ENCODE measurements at places on chromosomes 2 and 18.
A peak's percentile ranks its signal among the peaks of the same experiment; 100 is the strongest.

- DNase-seq: no peak
These were observed 59.7 kb downstream of the MYO3B start for GRCh38 chr2:170237572-170238120.

GRCh38 chr2:110679337-110679707, 1.5 kb upstream of the BUB1 start:
- DNase-seq: no peak

- no peak for DNase-seq
These were observed 266.4 kb downstream of the ANAPC1 start for GRCh38 chr2:111617299-111618225.

DNA sequence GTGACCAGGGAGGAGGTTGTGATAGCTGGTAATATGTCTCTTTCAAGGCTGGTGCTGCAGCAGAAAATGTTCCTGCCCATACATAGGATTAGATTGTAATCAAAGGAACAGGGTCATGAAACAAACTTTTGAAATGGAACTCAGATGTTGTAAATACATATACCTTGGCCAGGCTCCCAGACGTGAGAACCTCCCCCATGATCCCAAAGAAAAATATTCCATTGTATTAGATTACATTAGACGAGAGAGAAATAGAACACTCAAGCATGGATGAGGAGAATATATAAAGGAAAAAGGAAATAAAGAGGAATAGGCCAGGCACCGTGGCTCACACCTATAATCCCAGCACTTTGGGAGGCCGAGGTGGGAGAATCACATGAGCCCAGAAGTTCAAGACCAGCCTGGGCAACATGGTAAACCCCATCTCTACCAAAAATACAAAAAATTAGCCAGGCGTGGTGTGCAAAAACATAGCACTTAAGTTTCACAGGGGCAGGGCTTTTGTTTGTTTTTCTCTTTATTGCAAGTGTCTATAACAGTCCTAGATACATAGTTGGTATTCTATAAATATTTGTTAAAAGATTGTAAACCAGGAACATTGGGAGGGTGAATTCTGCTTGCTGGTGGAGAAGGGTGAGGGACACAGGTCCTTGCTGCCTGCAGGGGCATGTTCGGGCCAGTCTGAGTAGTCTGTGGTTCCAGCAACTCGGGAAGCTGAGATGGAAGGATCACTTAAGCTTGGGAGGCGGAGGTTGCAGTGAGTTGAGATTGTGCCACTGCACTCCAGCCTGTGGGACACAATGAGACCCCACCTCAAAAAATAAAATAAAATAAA, 52.8 kb downstream of the RPL37A start:
- DNase-seq: no peak

DNA sequence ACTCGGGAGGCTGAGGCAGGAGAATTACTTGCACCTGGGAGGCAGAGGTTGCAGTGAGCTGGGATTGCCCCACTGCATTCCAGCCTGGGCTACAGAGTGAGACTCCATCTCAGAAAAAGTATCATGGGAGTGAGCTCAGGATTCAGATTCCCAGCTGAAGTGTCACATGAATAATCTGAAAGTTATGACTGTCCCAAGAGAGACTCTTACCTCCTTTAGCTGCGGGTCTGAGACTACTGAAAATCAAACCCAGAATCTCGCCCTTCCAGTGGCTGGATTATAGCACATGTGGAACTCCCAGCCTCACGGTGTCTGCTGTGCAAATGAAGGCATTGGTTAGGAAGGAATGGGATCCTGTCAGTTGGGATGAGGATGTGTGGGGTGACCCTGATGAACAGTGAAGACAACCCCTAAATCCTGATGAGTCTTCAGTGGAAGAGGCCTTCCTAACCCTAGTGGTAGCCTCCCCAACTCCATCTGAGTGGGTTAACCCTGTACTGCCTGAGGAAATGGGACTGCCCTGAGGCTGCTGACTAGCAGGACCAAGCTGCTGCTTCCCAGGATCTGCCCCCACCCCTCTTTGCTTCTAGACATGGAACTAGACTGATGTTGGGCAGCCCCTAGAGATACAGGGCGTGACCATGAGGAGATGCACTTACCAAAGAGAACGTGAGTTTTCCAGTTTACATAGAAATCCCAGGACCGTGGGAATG, 16.5 kb downstream of the BOK start:
- DNase-seq: no peak

DNA sequence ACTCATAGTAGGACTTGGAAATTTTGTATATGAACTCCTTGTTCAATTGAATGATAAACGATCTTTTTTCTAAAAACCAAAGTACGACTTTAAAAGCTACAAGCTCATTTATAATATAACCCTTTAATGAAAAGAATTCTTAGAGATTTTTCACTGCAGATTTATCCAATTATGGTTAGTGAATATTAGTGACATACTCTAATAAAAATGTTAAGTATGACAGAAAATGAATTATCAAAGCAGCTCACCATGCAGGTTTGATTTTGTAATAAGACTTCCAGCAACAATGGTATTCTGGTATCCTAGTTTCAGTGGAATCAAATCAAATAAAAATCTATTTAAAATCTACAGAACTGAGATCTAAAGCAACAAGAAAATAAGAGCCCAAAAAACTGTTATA, 38.5 kb downstream of the PRPF40A start:
- no peak for DNase-seq

- no peak for DNase-seq
These were observed 7.9 kb downstream of the TMEM18 start for GRCh38 chr2:669323-669722.

GRCh38 chr2:165573534-165574461, 104.3 kb downstream of the CSRNP3 start:
- DNase-seq: peak; percentile 2

- no peak for DNase-seq
These were observed 6.3 kb downstream of the TRABD2A start for GRCh38 chr2:84874381-84875212.

GRCh38 chr2:109382226-109382895, 231.4 kb downstream of the SEPTIN10 start:
- no peak for DNase-seq

- DNase-seq: no peak
These were observed 460.7 kb downstream of the MTX2 start for GRCh38 chr2:176729706-176730569.

GRCh38 chr2:141162314-141162713, 968.5 kb downstream of the LRP1B start:
- no peak for DNase-seq

DNA sequence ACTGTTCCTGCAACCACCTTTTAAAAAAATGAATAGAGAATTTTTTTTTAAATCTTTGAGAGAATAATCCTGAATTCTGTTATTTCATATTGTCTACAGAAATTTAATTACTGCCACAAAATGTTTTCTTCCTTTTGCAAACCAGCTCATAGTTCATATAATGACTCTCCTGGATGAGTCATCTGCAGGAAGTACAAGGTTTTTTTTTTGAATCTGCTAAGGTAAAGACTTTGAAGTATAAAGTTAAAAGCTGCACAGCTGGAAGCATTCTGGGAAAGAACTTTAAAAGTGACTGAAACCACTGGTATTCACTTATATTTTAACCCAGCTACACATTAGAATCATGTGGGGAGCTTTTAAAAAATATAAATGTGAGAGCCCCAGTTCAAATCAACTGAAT, 25.4 kb downstream of the SESTD1 start:
- no peak for DNase-seq

GRCh38 chr2:60447943-60448342, 105.5 kb downstream of the BCL11A start:
- DNase-seq: no peak

DNA sequence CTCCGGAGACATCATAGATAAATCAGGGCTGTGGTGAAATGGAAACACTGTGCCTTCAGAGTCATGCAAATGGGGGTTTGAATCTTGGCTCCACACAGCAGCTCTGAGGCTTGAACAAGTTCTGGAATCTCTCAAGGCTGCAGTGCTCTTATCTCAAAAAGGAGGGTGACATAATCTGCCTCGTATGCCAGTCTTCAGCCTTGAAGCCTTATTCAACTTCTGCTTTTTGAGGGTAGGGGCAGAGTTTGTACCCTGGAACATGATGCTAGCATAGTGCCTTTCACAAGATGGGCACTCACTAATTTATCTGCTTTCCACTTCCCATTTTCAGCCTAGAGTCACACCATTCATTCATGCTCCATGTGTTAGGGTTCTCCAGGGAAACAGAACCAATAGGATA, 42.3 kb downstream of the GATA6 start:
- no peak for DNase-seq

Data from HTR-8/SVneo (cell line).